ENCODE measurements at places on chromosomes 4 and X.

GRCh38 chrX:150450519-150451177 is 87.5 kb downstream of the MAMLD1 start:
- DNase-seq = no peak

DNA sequence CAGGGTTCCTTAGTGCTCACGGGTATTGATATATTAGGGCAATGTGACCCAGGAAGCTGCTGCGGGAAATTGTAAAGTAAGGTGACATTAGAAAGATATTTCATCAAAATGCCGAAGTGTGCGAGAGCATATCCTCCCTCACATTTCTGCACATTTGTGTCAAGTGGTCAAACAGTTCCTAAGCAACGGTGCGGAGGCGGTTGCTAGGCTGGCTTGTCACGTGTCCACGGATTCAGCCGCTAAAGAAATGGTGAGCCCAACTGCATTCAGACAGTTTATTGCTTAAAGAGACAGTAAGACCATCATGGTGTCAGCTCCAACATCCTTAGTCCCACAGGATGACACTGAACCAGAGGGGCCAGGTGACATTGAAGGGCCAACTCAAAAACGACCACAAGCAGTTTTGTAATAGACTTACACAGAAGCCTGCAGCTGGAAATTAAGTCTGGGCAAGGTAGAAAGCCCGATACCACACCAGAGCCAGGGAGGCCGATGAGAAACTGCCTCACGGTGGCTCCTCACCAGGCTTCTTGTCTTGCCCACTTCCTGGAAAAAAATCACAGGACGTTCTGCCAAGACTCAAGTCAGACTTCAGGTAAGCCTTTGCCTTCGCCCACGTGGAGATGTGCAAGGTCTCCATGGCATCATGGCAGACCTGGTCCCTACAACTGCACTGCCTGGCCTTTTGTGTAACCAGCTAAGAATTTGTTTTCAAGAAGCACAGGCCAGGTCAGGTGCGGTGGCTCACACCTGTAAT is 50.4 kb downstream of the USP11 start:
- peak; percentile 16 for DNase-seq

- DNase-seq = peak; percentile 59
Observed at GRCh38 chrX:15973299-15973698, 118.7 kb upstream of the AP1S2 start.

DNA sequence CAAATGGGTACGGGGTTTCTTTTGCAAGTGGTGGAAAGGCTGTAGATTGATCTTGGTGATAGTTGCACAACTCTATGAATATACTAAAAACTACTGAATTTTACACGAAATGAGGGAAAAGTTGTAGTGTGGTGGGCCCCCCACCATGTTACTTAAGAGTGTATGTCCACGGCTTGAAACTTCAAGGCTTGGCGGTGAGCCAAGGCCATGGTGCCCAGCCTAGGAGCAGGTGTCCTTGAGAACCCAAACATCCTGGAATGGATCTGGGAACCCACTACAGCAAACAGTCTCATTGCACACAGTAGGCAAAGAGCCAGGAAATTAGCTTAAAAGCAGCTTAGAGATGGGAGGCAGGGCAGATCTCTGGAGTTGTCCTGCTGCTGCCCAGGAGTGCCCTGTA is 62.9 kb downstream of the BRCC3 start:
- no peak for DNase-seq
